Activated CD4-positive, alpha-beta T cell treated with anti-CD3 and anti-CD28 coated beads, Interleukin-2, amount 10 ng/mL, durations not matched to agents 7 days and 5 days (primary cell): ENCODE measurements at places on chromosomes 7 and 10.

- no peak for DNase-seq
These were observed 87.4 kb downstream of the WDFY4 start for GRCh38 chr10:48772059-48772458.

- no peak for DNase-seq
These were observed 169.5 kb upstream of the SVIL start for GRCh38 chr10:29804025-29804852.

DNA sequence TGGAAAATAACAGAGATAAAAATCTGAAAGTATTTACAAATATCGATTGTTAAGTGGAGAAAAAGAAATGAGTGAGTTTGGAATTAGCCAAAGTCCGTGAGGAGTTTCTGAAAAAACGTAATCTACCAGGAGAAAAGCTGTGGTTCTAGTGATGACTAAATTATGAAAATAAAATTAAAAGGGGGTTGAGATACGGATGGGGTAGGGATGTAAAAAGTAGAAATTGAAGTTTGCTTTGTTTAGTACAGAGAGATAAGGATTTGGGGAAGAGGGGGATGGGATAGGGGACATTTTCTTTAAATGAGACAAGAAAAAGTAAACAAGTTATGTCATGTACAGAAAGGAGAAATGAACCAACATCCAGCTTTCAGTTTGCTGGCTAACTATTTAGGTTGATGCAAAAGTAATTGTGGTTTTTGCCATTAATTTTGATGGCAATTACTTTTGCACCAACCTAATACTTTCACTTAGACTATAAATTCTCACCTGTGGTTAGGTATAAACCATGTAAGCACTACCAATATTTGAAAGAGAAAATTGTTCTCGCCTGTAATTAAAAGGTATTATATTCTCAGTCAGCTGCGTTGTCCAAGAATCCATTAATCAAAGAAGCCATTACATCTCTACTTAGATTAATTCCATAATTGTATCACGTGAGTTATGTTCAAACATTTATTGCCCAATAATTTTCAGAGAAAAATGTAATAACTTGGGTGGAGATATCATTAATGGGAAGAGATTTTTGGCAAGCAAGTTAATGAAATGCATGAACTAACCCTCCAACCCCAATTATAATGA is 143.0 kb upstream of the NRP1 start:
- no peak for DNase-seq

DNA sequence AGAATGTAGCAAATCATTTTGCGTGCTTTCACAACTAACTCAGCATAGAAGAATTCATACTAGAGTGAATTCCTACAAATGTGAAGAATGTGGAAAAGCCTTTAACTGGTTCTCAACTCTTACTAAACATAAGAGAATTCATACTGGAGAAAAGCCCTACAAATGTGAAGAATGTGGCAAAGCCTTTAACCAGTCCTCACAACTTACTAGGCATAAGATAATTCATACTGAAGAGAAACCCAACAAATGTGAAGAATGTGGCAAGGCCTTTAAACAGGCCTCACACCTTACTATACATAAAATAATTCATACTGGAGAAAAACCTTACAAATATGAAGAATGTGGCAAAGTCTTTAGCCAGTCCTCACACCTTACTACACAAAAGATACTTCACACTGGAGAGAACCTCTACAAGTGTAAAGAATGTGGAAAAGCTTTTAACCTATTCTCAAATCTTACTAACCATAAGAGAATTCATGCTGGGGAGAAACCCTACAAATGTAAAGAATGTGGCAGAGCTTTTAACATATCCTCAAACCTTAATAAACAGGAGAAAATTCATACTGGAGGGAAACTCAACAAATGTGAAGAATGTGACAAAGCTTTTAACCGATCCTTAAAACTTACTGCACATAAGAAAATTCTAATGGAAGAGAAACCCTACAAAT is 40.8 kb downstream of the ZNF107 start:
- no peak for DNase-seq

GRCh38 chr7:38411404-38411803 is 138.0 kb upstream of the TARP start:
- no peak for DNase-seq

- no peak for DNase-seq
These were observed 18.1 kb downstream of the CHAT start for GRCh38 chr10:49631975-49632374.

GRCh38 chr7:96026611-96027010 is 254.3 kb downstream of the DYNC1I1 start:
- DNase-seq = no peak

GRCh38 chr10:4662576-4663161 is 163.3 kb upstream of the AKR1E2 start:
- no peak for DNase-seq

- DNase-seq = no peak
These were observed 33.1 kb upstream of the ARMC3 start for GRCh38 chr10:22894714-22895113.

GRCh38 chr10:24821986-24822385 is 98.3 kb upstream of the ARHGAP21 start:
- no peak for DNase-seq

GRCh38 chr7:2317556-2318293 is 3.5 kb upstream of the SNX8 start:
- no peak for DNase-seq

DNA sequence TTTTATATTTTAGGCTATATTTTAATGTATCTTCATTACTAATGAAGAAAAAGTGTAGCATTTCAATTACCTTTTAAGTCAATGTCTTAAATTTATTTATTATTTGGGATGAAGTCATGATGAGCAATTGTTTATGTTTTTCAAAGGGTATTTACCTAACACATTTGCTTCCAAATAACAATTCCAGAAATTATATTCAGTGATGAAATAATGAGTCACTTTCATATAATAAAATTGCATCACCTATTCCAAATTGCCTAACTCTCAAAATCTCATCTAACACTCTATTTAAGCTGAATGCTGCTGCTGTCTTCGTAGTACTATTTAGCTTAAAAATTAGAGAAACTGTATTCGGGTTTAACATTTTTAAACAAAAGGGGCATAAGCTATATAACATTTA is 97.7 kb downstream of the PRKG1 start:
- DNase-seq = no peak
